Foreskin fibroblast (primary cell): ENCODE measurements at places on chromosomes 1 and 21.

- DNase-seq, result peak; percentile 53
These were observed 18.1 kb downstream of the RGS2 start for GRCh38 chr1:192826791-192827546.

GRCh38 chr1:192876633-192877032, 67.8 kb downstream of the RGS2 start:
- DNase-seq, result no peak

DNA sequence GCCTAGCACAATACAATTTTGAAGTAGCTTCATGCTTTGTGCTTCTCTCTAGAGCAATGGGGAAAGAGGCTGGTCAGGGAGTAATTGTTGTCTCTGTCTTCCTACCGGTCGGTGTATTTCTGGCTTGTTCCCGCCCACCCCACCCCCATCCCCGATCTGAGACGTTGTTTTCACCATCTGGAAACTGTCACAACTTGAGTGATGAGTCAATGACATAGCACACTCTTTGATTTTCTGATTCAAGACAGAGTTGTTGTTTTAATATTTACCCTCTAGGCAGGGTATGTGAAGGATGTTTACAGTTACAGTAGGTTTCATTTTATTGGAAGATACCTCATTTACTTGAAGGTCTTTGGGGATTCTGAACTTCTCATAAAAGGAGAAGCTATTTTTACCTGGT, 7.0 kb downstream of the IL12RB2 start:
- DNase-seq, result no peak

- DNase-seq, result no peak
These were observed 33.9 kb upstream of the BRINP3 start for GRCh38 chr1:190511554-190511953.
